Activated B cell treated with CpG ODN at 0.5 μM for 24 hours (primary cell): ENCODE measurements at places on chromosomes 13 and 19.

DNA sequence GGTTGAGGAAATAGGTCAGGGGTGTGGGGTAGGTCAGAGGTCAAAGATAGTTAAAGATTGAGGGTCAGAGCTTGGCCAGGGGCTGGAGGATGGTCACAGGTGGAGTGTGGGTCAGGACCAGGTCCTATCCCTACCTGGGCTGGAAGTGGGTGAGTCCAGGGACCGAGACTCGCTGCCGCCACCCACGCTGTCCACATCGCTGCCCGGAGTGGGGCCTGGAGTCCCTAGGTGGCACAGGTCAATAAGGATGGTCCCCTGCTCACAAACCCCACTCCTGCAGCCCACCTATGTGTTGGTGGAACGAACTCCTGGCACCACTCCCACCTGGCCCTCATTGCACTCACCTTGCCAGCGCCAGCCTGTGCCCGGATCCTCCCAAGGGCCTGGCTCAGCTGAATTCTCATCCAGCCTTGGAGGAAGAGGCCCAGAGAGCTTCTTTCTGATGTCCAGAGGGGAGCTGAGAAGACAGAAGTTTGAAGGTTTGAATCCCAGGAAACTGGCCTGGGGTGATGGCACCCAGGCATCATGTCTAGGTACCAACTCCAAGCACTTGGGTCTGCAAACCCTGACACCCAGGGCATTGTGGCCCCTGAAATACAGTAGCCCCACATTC is 6.8 kb downstream of the GMIP start:
- DNase-seq = no peak

- no peak for DNase-seq
Measured at GRCh38 chr13:27300941-27301586, 30.4 kb downstream of the RASL11A start.

DNA sequence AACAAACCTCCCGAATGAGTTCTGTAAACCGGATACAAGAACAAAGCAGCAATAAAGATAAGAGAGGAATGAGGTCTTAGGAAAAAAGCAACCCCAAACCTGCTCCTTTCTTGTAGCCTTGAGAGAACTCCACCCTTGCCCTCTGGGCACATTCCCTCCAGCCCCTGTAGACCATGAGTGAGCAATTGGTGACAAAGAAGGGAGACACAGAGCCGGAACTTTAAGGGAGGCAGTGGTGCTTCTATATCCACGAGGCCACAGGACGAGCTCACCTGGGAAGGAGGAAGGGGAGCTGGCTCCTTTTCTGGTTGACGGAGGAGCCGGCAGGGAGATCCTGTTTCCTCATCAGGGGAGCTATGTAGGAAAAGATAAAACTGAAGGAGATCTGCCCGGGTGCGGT is 13.0 kb downstream of the BRME1 start:
- DNase-seq = no peak

- no peak for DNase-seq
Measured at GRCh38 chr19:24046550-24046949, 40.4 kb upstream of the ZNF254 start.

DNA sequence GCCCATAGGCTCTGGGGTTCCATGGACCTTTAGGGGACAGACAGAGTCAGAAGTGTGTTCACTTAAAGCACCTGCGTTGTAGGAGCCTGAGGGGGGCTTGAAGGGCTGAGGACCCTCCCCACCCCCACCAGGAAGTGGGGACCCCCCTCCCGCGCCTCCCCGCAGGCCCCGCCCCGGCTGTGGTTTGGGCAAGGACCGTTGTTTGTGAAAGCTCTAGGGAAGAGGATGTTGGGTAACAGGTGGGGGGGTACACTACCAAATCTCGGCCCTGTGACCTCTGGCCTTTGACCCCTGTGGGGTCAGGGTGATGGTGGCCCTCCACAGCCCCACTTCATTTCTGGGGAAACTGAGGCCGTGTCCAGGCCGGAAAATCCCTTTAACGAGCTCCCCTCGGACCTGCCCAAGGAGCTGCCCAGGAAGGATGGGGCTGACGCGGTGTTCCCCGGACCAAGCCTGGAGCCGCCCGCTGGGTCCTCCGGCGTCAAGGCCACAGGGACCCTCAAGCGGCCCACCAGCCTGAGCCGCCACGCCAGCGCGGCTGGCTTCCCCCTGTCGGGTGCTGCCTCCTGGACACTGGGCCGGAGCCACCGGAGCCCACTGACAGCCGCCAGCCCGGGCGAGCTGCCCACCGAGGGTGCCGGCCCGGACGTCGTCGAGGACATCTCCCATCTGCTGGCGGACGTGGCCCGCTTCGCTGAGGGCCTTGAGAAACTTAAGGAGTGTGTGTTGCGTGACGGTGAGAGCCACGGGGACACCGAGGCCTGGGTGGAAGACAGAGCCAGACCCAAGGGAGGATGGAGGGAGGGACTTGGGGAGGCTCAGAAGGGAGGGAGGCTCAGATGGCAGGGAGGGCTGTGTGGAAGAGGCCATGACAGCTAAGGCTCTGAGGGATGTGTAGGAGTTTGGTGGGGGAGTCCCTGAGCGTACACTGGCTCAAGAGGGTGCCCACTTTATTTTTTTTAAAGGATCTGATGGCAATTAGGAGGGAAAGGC is 1.3 kb downstream of the ARHGAP45 start:
- DNase-seq = no peak

DNA sequence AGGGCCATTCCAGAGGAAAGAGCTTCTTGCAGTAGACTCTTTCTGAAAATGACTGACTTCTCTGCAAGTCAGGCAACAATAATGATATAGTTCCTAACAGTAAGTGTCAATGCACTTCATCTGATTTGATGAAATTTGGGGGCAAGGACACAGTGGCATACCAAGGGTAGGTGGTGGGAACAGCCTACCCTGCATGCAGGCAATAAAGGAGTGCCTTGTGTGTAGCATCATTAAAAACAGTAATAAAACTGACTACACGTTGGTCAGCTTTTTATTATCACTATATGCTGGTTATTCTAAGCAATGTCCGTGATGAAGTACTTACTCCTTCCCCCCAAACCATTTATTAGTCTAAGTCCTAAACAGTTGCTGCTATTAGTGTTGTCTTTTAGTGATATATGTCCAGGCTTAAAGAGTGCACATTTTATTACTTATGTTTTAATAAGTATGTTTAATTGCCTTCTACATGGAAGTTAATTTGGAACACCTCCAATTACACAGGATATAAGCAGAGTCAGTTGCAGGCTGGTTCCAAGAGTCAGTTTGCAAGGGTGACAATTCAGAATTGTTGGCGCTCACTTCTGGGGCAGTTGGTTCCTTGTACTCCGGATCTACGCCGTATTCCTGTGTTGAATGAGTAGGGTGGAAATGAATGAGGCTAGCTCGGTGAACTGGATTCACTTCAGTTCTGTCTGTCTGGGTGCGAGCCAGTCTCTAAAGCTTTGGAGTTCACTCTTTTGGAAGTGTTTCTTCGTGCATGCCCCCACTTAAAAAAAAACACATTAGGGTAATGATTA is 84.0 kb downstream of the RGCC start:
- DNase-seq = no peak

DNA sequence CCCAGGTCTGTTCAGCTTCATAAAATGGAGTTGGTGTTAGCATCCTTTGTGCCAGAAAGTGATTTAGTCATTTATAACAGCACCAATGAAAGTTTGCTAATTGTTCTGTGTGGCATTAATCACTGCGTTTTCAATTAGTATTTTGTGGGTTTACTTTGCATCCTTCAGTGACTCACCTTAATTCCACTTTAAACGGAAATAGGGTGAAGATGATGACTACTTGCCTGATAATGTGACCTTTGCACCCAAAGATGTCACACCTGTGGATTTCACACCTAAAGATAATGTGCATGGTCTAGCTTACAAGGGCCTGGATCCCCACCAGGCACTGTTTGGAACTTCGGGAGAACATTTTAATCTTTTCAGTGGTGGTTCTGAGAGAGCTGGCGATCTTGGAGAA is 15.0 kb downstream of the GPATCH1 start:
- no peak for DNase-seq

DNA sequence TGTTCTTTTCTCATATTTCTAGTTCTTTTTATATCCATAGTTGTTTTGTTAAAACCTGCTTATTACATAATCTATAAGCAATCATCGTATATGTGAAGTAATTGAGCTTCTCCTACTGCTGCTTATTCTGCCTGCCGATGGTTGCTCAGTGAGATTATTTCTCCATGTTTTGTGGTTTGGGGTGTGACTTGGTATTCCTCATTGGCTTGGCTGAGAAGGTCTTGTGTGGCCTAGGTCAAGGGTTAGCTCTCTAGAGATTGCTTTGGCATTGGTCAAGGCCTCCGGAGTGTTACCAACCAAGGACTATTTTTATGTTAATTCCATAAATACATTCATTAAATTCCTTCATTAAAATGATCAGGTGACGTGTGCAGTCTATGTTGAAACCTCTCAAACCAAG is 302.8 kb downstream of the MYO16 start:
- no peak for DNase-seq

- no peak for DNase-seq
Measured at GRCh38 chr19:29122185-29122584, 90.8 kb downstream of the UQCRFS1 start.

DNA sequence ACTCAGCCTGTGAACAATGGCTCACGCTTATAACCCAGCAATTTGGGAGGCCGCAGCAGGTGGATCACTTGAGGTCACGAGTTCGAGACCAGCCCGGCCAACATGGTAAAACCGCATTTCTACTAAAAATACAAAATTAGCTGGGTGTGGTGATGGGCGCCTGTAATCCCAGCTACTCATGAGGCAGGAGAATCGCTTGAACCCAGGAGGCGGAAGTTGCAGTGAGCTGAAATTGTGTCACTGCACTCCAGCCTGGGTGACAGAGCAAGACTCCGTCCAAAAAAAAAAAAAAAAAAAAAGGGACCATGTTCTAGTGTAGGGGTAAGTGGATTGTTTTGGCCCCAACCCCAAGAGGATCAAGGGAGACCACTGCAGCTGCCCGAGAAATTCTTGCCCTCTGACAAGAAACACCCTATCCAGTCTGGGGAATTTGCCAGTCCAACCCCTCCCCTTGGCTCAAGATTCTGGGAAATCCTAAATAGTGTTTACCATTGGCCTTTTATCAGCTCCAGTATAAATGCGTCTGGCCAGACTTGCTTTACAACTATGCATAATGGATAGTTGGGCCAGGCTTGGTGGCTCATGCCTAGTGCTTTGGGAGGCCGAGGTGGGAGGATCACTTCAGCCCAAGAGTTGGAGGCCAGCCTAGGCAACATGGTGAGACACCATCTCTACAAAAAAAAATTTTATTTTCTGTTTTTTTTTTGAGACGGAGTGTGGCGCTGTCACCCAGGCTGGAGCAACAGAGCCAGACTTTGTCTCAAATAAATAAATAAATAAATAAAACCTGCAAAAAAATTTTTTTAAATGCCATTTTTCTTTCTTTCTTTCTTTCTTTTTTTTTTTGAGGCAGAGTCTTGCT is 5.1 kb upstream of the DHDH start:
- DNase-seq = no peak

GRCh38 chr13:98688373-98688772 is 64.1 kb downstream of the SLC15A1 start:
- DNase-seq = no peak

GRCh38 chr13:92303428-92303827 is 905.0 kb downstream of the GPC5 start:
- no peak for DNase-seq

DNA sequence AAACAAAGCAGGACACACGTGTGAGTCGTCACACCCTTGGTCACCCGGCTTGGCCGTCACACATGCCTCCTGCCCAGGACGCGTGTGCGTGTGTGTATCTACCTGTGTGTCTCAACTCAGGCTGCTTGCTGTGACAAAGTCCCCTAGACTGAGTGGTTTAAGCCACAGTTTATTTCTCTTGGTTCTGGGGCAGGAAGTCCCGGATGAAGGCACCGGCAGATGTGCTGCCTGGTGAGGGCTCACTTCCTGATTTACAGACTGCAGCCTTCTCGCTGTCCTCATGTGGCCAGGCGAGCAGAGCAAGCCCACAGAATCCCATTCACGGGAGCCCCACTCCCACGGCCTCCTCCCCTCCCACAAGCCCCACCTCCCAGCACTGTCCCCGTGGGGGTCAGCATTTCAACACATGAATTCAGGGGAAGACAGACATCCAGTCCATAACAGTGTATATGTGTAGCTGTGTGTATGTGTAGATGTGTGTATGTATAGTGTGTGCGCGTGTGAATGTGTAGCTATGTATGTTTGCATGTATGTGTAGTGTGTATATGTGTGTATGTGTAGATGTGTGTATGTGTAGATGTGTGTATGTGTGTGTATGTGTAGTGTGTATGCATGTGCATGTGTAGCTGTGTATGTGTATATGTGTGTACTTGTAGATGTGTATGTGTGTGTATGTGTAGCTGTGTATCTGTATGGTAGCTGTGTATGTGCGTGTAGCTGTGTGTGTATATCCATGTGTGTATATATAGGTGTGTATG is 51.5 kb downstream of the MCF2L start:
- DNase-seq = no peak

- no peak for DNase-seq
Measured at GRCh38 chr19:1663852-1664251, 11.4 kb upstream of the TCF3 start.

DNA sequence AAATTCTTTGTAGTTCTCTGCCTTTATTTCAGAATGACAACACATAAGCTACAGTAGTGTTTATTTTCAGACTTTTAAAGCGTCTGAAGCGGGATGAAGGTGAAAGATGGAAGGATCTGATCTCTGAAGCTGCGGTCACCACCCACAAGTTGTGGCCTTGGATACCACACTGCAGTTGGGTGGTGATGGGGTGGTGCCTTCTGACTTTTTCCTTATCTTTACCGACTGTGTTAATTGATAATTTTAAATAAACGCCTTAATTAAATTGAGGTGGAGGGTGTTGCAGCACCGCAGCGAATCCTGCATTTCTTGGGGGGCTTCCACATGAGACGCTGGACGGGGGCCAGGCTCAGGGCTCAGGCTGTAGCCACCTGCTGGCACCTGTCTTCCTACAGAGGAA is 1.3 kb downstream of the TFDP1 start:
- DNase-seq = no peak

- no peak for DNase-seq
Measured at GRCh38 chr19:10784257-10784656, 51.8 kb downstream of the TMED1 start.

- no peak for DNase-seq
Measured at GRCh38 chr13:71210861-71211260, 656.1 kb downstream of the DACH1 start.

GRCh38 chr19:22545751-22546150 is 88.4 kb upstream of the ZNF492 start:
- no peak for DNase-seq

GRCh38 chr13:37074703-37075102 is 15.2 kb upstream of the SUPT20H start:
- DNase-seq = no peak

DNA sequence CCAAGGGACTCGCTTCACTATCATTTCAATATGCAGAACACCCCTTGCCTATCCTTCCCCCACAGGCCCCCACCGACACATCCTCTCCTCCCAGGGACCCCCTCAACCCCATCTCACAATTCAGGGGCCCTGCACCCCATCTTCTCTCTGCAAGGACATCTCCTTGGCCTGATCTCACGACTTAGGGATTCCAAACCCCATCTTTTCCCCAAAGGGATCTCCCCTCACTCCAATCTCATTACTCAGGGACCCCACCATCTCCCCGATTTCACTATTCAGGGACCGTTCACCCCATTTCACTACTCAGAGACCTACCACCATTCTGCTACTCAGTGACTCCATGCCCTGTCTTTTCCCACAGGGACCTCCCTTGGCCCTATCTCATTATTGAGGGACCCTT is 1.4 kb downstream of the MAP2K2 start:
- no peak for DNase-seq
